ENCODE measurements at places on chromosomes 1 and 21. TPM values are rescaled to one million over a fixed set of nuclear protein-coding genes. Genes with fewer than 3 reads are reported as not detected.

The FOXD2 gene
- 0.39 TPM for total RNA-seq

The SH3BGR gene
- 0.49 TPM for total RNA-seq

The LAMB3 gene
- 22.9 TPM for total RNA-seq

The KRTAP7-1 gene
- not detected for total RNA-seq

The KRTAP12-2 gene
- total RNA-seq, result not detected

The CFAP410 gene
- total RNA-seq, result 7.7 TPM

The SLC37A1 gene
- 3.6 TPM for total RNA-seq

The TNNI3K gene
- not detected for total RNA-seq

The KRTAP13-2 gene
- total RNA-seq, result not detected

The VHLL gene
- total RNA-seq, result not detected

The MAN1C1 gene
- total RNA-seq, result 0.96 TPM

The FAM163A gene
- total RNA-seq, result not detected

Measured in A549 treated with AZD2906 at 1 μM for 4 hours (cell line).